ENCODE measurements at places on chromosomes 4 and X.

- no peak for DNase-seq
These were observed 55.8 kb upstream of the BCOR start for GRCh38 chrX:40153345-40154249.

DNA sequence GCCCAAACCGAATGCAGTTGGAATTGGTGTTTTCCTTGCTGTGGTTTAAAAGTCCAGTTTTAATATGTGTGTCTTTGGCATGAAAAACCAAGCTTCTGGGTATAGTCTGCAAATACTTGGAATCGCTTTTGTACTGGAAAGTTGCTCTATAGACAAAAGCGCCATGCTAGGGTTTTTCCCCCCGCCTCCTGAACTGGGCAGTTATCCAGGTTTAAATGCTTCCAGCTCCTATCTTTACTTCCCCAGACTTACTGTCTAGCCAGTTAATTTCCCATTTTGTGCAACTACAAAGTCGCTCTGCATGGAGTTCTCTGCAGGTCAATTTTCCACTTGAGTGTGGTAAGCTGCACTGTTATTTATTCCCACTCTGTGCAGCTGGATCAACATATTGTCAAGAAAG is 2.7 kb downstream of the RASL11B start:
- DNase-seq, result no peak

DNA sequence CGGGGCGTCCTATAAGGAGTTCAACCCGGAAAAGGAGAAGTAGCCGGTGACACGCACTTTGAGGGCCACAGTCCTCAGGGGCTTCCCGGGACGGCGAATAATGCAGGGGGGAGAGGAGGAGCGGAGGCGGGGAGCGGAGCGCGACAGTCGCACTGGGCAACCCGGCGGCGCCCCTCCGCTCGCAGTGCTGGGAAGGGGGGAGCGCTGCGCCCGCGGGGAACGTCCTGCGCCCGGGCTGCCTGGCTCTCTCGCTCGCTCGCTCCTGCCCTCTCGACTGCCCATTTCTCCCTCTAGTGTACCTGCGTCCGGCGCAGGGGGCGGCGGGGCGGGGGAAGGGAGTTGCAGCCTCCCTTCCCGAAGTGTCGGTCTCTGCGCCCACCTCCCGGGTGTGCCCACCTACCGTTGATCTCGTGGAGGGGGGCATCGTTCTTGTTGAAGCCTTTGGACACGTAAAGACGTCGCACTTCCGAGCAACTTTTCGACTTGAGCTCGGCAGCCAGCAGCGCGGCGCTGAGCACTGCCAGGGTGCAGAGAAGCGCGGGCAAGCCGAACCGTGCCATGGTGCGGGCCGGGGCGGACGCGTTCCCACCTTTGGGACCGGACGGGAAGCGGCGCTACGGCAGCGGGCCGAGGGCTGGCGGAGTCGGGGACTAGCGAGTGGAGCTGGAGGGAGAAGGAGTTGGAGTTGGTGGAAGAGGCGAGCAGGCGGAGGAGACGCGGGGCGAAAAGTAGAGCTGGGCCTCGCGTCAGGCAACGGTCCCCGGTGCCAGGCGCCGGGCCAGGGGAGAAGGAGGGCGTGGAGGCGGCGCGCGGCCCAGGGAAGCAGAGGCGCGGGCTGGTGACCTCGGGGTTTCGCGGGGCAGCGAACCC is 648 bp downstream of the GPC4 start:
- DNase-seq, result no peak

GRCh38 chr4:74258963-74259362 is 49.3 kb upstream of the EPGN start:
- DNase-seq, result no peak

DNA sequence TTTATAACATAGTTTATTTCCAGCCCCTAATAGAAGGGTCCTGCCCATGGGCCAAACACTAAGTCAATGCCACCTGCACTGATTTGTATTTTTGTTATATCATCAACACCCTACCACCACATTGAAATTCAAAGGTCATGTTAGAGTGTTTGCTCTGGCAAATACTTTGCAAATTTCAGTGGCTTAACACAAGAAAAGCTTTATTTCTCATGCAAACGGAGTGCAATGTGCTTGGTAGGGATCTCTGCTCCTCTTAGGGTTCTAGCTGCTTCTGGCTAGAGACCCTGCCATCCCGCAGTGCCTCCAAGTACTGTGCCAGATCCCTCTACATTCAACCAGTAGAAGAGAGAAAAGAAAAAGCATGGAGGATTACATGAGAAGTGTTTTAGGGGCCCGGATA is 230.8 kb upstream of the TET2 start:
- DNase-seq, result no peak

All from AG08395 (cell line).